Upper lobe of left lung (tissue), 6 donors: ENCODE measurements at places on chromosomes 7 and 10.

- no peak for DNase-seq
Observed at GRCh38 chr7:132764762-132765161, 188.5 kb upstream of the PLXNA4 start.

DNA sequence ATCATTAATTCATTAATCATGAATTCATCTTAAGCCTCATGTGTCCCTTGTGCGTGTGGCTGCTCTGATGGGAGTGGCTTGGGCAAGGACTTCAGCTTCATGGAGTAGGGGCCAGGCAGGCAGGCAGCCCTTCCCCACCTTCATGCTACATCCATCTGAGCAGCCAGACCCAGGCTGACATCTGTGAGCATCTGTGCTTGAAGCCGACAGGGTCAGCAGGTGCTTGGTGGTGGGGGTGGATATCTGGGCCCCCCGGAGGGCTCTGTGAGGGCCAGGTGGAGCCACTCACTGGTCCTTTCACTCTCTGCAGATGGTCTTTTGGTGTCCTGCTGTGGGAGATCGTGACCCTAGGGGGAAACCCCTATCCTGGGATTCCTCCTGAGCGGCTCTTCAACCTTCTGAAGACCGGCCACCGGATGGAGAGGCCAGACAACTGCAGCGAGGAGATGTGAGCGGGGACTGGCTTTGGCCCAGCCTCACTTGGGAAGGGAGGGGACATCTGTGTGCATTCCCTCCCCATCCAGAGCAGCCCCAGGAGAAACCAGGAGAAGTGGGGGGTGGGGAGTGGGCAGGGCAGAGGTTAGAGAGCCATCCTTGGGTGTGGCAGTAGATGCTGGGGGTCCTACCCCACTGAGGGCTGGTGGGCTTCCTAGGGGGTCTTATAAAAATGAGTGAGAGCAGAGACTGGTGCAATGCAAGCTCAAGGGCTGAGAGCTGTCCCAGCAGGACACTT is 14.7 kb upstream of the CSGALNACT2 start:
- DNase-seq, result no peak

DNA sequence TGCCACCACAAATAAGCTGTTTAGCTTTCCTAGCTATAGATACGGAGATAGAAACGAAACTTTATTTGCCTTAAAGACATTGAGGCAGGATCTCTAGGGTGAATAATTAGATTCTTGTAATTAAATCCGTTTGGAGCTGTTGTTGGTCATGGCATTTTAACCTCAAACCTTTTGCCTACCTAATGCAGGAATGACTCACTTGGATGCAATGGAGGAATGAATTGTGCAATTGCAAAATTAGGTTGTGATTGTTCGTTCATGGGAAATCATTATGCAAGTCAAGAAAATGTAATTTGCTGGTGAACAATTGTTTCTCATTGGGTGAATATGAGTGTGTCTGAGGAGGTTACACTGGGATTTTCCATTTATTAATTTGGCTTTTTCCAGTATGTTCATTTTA is 703.5 kb downstream of the GATA3 start:
- no peak for DNase-seq

- DNase-seq, result peak; percentile 94
Observed at GRCh38 chr10:133394064-133394663, at the start of gene MTG1. MTG1 (plus strand) TSS chr10:133394157; CDS start chr10:133394221, 64 bp downstream.

- DNase-seq, result no peak
Observed at GRCh38 chr7:80937336-80937735, 18.5 kb upstream of the SEMA3C start.

DNA sequence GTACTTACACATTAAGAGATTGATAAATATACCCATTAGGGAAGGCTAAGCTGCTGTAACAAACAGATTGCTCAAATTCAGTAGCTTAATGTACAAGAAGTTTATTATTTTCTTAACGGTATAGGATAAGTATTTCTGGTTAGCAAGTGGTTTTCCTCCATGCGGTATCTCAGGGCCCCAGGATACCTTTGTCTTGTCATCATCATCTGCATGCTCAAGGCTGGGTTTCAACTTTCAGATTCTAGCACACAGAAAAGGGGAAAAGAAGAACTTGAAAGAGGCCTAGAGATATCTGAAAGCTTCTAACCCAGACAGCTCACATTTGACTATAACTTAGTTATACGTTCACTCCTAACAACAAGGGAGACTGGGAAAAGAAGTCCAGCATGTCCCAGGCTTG is 11.8 kb upstream of the GALNT17 start:
- DNase-seq, result no peak

GRCh38 chr7:128247640-128248194 is 6.6 kb downstream of the LEP start:
- DNase-seq, result no peak

- peak; percentile 92 for DNase-seq
Observed at GRCh38 chr7:79452032-79452494, 1.4 kb downstream of the MAGI2 start.

DNA sequence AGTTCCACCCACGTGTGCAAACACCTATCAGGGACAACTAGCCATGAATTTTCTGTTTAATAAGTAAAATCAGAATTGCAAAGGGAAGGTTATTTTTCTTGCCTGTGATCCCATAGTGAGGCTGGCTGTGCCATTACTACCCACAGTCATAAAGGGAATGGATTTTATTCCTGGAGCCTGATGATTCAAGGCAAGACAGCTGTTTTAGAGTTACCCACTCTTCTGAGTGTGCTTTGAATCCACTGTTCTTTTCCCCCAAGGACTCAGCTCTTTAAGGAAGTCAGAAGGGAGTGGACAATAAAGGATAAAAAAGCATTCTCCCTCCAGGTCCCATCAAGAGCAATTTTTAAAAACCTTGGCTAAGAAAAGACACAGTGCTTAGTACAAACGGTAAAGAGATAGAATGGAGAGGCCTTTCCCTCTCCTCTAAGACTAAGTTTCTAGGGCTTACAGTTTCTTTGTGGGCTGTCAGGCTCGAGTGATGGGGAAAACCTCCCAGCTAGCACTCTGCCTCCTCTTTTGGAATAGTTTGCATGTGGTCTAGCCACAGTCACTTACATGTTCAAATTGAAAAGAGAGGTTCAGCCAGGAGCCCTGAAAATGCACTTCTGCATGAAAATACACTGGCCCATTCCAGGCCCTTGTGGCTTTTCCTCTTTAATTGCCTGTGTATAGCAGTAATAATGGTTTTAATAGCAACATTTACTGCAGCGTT is 5.1 kb upstream of the LRRC4 start:
- no peak for DNase-seq

DNA sequence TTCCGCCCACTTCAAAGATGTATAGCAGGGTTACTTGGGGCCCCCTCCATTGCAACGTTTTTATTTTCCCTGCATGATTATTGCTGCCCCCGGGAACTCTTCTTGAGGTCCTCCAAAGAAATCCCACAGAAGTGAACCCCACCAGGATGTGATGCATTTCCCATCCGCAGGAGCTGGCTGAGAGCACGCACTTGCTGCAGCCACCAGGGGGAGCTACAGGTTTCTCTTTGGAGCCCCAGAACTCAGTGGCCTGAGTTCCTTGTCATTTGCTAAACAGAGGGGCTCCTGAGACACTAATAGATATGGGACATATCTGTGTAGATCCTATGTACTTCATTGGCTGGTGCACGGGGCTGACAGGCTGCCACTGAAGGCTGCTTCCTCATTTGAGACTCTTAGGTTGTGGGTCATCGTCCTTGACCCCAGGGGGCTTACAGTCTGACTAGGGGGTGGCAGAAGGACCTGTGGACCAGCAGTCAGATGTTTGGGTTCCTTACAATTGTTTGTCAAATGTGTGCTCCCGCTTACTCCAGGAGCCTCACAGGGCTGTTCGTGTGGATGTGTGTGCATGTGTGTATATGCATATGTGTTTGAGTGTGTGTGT is 52.3 kb upstream of the ENO4 start:
- DNase-seq, result no peak

DNA sequence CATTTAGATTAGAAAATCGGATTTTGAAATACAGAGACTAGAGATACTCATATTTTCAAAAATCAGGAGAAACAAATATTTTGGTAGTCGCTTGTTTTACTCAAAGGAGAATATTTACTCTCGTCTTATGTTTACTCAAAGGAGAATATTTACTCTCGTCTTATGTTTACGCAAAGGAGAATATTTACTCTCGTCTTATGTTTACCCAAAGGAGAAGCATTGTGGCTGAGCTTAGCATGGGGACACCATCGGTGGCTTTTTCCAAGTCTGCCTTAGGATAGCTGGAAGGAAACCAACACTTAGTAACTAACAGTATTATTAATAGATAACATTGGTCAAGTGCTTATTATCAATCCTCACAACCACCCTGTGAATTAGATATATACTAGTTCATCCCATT is 71.8 kb downstream of the SNX10 start:
- DNase-seq, result no peak

DNA sequence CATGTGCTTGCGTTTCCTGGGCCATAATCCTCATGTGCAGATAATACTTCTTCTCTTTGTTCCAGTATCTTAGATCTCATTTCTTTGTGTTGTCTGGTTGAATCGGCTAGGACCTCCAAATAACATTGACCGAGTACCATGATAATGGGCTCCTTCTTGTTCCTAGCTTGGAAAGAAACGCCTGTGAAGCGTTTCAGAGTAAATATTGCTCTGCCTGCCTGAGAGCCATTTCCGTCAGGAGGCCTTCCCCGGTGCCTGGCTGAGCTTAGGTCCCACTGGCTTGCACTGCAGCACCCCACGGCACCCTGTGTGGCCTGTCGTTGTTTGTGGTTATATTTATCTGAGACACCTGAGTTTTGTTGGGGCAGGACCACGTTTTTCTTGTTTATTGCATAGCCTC is 17.7 kb downstream of the FOXK1 start:
- no peak for DNase-seq

DNA sequence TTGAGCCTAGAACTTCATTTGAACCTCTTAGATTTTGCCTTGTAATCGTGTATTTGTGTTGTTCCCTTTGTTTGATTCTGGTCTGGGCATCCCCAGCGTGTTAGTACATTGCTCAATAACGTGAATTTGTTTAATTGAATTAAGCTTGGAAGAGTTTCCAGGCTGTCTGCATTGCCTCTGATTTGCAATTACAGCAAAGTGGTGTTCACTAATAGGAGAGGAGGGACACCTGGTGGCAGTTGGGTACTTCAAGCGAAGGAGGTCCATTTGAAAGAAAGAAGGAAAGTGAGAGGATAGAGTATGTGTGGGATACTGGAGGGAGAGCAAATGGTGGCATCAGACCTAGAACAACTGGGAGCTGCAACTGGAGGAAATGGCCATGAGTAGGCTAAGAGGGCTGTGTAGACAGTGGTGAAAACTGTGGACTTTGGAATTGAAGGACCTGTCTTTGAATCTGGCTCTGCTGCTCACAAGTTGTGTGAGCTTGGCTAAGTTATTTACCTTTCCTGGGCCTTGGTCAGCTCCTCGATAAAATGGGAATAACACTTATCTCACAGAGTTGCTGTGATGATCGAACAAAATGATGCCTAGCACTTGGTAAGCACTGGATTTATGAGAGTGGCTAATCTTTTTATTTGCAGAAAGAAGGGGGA is 15.1 kb downstream of the LSMEM1 start:
- DNase-seq, result no peak

DNA sequence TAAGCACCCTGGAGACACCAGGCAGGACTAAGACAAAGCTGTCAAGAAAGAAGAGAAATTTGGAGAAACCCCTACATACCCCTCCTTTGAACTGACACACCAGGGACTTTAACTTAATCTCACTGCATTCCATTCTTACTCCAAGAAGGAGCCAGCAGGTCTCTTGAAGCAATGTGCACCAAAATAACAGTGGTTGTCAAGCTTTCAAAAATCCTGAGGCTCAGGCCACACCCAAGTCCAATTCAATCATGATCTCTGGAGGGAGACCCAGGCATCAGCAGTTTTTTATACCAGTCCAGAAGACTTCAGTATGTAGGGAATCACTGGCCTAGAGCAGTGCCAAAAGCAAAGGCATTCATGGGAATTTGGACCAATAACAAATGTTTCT is 6.8 kb downstream of the SLC25A13 start:
- no peak for DNase-seq

DNA sequence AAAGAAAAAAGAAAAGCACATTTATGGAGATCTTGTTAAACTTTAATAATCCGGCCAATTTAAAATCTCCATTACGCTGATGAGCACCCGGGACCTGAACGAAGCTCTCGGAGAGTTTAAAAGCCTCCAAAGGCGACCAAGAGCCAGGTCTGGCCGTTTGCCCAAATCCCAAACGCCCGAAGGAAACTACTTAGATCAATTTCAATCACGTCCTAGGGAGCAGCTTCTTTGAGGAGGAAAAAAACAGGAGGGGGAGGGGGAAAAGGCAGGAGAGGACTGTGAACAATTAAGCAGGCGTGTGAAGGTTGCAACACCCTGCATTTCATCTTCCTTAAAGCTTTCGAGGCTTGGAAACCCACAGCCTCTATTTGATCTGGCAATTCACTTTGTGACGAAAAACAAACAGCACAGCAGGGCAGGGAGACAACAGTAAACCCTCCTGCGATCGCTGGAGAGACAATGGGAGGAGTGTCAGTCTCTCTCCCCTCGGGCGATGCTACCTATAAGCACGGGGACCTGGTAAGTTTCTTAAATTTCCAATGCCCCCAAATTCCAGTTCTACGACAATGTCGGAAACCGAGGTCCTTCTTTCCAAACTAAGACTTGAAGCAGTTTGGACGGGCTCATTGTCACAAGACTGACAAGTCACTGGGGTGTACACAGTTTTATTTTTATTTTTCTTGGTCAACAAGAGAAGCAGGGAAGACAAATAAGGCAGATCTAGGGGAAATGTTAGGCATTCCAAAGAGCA is 1.2 kb downstream of the KLF6 start:
- no peak for DNase-seq

- no peak for DNase-seq
Observed at GRCh38 chr7:55261386-55261770, 103.8 kb upstream of the LANCL2 start.

DNA sequence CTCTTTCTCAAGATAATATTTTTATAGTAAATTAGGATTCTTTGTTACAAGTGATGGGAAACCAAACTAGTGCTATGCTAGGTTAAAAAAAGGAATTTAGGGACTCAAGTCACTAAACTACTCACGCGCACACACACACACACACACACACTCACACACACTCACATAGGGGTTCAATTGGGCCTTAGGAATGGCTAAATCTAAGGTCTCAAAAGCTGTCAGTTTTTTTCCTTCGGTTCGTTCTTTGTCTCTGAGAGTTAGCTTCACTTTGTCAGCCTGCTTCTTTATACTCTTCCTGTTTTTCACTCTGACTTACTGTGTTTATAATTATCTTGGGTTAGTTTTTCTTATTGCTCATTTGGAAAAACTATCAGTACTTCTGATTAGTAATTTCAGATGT is 138.9 kb downstream of the ADK start:
- no peak for DNase-seq

DNA sequence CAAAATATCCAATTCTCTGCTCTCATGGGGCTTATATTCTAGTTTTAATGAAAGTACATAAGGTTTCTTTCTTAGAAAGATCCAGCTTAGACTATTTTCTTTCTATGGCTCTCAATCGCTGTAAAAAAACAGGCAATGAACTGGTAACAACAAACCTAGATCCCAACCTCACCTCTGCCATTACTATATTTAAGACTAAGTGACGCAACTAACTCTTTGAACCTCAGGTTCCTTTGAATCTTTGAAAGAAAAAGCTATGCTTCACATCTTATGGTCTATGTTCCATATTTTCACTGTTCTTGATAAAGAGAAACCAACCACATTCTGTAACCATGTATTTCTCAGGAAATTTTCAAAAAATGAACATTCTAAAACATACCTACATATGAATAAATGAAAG is 88.5 kb downstream of the ELAPOR2 start:
- DNase-seq, result no peak
